ENCODE measurements at places on chromosomes 11 and 22.
A peak's percentile ranks its signal among the peaks of the same experiment; 100 is the strongest.

DNA sequence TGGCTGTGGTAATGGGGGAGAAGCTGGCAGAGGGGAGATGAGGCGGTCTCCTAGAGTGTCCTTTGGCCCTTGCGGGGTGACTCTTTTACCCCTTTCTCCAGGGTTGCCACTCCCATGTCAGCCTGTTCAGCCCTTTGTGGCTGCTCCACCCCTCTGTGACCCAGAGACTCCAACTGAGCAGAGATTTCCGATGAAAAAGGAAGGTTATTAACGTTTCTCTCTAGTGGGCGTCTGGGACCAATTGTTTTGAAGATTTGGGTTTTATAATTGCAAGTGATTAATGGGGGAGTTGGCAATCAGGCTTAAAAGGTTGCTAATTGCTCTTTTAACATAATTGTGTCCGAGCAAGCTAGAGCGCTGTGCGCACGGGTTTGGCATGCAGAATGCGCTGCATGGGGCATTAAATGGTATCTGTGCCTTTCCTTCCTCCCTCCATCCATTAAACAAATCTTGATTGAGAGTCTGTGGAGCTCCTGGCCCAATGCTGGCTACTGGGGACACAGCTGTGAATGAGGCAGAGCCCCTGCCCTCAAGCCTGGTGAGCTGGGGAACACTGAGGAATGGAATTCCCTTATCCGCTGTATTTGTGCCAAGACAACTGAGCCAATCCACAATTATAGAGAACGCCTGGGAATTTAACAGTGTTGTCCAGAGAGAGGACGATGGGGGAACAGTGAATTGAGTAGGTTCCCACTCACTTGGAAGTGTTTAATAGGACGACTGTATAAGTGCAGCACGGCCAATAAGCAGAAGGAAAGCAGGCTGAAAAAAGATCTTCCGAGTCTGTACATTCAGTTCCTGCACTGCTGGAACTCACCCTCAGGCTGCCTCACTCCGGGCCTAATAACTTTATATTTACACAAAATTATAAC, 295.9 kb downstream of the MIAT start:
- DNase-seq, result no peak

- DNase-seq, result no peak
Observed at GRCh38 chr22:39832627-39833074, 60.9 kb downstream of the ENTHD1 start.

GRCh38 chr11:119774172-119774763, 45.3 kb upstream of the NECTIN1 start:
- DNase-seq, result peak; percentile 31

- no peak for DNase-seq
Observed at GRCh38 chr22:24526191-24526590, 28.7 kb downstream of the GUCD1 start.

- no peak for DNase-seq
Observed at GRCh38 chr11:72309074-72309598, 65.2 kb upstream of the PHOX2A start.

GRCh38 chr11:109267293-109268095, 154.5 kb upstream of the C11orf87 start:
- DNase-seq, result no peak

GRCh38 chr11:105696000-105696399, 86.1 kb downstream of the GRIA4 start:
- no peak for DNase-seq

DNA sequence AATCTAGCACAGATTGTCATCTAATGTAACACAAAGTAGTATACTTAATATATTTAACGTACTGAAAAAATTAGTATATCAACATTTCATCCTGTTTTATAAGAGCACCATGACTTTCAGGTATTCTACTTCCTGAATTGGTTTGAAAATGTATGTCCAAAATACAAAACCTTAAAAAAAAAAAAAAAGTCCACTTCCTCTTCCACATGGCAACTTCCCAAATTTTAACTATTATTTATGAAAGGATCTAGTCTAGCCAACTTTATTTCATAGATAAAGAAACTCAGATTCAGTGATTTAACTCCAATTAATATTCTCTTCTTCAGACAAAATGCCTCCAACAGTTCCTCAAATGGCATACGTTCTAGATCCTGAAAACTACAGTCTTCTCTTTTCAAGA, 44.0 kb downstream of the PIK3C2A start:
- no peak for DNase-seq

GRCh38 chr11:134792044-134792443, 380.0 kb upstream of the B3GAT1 start:
- DNase-seq, result no peak

DNA sequence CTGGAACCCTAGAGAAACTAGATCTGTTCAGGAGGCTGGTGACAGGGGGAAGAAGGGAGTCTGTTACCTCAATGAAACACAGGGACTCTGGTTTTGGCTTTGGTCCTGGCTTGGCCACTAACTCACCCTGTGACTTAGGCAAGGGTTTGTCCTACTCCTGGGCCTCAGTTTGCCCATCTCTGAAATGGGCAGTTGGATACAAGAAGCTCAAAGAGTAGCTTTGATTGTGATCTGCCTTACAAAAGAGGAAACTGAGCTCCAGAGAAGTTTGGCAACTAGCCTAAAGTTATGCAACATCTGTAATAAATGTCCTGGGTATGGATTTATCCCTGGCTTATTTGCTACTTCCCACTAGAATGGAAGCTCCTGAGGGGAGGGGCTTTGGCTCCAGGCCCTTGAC, 24.0 kb upstream of the LMO1 start:
- no peak for DNase-seq

DNA sequence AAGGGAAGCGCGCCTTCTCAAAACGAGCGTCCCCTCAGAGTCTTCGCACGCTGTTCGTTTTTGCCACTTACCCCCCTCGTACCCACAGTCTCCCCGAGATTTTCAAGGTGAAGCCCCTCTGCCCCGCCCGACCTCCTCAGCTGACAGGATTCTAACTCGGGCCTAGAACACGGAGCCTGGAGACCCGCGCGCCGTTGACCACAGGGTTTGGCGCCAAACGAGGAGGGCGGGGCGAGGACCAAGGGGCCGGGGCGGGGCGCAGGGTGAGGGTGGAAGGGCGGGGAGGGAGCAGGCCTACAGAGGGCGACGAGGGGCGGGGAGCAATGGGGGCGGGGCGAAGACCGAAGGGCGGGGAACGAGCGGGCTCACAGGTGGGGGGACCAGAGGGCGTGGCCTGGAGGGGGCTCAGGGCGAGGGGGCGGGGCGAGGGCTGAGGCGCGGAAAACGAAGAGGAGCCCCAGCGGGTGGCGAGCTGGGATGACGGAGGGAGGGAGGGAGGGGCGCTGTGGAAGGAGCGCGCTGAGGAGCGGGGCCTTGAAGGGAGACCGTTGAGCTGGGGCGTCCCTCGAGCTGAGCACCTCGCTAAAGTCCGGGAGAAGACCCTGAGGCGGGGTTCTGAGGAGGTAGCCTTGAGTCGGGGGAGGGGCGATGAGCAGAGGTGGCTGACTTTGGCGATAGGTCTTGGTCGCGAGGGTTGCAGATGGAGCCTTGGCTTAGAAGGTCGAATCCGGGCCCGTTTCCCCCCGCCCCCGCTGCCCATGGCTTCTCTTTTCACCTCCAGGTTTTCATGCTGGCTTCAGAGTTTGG, at the start of gene DMC1:
DMC1 (minus strand) TSS at position 212 of the 807 bp plus-strand sequence. CDS start 1,927 bp downstream, outside the sequence.
- no peak for DNase-seq

- no peak for DNase-seq
Observed at GRCh38 chr11:83284501-83285150, 1.5 kb downstream of the CCDC90B start.

DNA sequence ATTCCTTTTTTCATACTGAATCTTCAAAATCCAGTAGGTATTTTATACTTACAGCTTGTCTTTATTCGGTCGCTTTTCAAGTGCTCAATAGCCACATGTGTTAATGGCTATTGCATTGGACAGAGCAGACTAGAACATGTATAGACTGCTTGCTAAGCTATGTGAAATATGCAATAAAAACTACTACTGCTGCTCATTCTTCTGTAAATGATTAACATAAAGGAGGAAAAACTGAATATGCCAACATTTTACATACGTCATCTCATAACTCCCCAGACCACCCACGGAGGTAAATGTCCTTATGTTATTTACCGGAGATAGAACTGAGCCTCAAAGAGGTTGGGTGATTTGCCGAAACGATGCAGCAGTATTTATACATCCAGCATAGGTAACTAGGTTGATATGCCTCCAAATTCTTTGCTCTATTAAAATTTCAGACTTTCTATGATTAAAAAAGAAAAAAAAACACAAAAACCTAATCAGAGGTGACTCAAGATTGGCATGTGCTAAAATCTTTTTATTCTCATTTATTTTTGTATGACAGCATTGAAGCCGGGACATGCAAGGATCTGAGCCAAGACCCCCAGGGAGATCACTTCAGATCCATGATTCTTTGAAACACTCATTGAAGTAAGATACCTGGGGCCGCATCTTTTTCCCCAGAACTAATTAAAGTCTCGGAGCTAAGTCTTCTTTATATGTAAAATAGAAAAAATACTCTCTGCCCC, 78.5 kb upstream of the OR5AK2 start:
- DNase-seq, result no peak

- DNase-seq, result no peak
Observed at GRCh38 chr11:279040-279965, 1.1 kb downstream of the NLRP6 start.

DNA sequence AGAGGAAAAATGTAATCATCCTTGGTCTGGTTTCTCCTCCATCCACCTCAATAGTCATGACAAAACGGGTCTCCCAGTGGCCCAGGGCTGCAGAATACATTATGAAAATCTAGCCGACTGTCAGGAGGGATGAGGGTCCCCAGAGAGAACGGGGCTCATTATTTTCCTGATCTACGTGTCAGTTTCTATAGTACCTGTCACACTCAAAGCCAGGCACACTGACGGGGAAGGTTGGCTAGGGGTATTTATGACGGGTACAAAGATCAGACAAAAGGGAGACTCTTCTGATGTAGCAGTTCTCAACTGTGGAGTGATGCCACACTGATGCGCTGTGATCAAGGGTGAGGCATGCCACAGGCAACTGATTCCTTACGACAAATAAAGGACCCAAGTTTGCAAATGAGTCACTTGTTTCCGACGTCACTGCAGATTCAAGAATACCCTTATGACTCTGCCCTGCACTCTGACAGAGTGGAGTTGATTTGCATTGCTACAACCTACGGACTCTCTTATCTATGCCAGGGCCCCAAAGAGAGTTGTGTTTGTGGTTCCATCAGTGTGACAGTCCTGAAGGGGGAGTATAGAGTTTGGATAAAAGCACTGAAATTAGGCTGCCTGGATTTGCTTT, 188.2 kb upstream of the TBCEL start:
- no peak for DNase-seq

DNA sequence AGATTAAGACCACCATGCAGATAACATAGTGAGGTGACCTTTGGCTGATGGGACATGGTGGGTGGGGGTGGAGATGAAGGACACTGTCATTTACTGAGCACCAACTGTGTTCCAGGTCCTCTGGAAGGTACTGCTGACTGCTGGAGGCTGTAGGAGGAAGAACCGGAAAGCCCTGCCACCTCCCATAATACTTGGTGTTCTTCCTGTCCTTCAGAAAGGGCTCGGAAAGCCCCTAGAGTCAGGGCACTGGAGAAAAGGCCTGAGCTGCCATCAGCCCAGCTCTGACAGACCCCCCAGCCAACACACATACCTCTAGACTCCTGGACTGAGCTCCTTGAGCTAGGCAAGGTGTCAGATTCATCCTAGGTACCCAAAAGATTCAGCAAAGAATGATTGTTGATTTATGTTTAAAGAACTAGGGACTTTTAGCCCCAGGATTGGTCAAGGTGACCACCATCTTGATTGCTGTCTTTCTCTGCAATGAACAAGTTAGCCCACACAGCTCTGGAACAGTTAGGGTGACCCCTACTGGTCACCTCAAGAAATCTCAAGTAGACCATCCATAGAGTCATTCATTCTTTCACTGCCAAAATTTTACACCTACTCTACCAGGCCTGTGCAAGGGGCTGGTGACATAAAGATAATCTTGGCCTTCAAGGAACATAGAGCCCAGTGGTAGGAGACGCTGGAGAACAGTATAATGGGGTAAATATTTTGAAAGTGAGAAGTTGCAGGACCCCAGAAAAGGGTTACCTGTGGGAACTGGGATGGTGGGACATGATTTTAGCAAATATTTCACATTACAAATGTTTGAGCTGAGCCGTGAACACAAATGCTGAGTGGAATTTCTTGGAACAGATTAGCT, 39.4 kb downstream of the IRAG1 start:
- peak; percentile 72 for DNase-seq

GRCh38 chr11:119054418-119054817, 2.6 kb downstream of the HYOU1 start:
- DNase-seq, result no peak

- no peak for DNase-seq
Observed at GRCh38 chr22:20550057-20550817, 42.8 kb downstream of the MED15 start.

DNA sequence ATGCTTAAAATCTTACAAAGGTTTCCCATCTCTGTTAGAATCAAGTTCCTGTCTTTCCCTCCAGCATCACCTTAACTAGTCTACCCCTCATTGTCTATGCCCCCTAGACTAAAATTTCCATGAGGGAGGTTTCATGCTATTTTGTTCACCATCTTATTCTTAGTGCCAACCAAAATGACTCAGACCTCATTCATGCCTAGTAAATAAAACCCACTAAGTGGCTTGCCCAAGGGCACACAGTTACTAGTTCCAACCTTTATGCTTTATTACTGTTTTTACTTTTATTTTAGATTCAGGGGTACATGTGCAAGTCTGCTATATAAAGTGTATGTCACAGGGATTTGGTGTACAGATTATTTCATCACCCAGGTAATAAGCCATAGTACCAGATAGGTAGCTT, 469.1 kb upstream of the FAT3 start:
- DNase-seq, result no peak

DNA sequence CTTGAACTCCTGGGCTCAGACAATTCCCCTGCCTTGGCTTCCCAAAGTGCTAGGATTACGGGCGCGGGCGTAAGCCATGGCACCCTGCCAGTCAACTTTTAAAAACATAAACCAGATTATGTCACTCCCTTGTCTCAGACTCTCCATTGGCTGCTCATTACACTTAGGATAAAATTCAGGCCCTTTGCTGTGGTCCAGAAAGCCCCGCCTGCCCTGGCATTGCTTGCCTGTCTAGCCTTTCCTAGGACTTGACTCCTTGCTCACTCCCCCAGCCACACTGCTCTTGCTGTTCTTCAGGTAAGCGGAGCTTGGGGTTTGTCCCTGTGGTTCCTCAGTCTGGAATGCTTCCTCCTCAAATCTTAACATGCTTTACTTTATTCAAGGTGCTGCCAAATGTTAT, 30.5 kb downstream of the DIXDC1 start:
- DNase-seq, result no peak

DNA sequence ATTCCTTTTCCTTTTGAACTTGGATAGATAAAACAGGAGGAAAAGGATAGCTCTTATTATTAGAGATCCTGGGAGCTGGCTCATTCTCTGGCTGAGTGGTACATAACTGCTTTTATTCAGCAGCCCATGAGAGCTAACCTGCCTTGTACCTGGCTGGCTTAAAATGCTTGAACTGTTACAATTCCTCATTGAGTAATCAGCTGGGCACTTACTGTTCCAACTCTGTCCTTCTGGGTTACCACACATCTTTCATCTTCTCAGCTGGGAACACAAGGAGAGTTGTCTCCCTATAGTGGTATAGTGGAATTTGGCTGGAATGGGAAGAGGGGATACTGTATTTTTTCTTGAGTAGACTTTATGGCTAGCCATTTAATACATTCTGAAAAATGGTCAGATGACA, 39.8 kb upstream of the SPTBN2 start:
- no peak for DNase-seq

- DNase-seq, result no peak
Observed at GRCh38 chr22:46267431-46268279, at the start of gene TTC38. Gene TTC38, plus strand, starts transcription at chr22:46268008. Its CDS starts 32 bp downstream, at chr22:46268040.
